ENCODE measurements at places on chromosomes 3 and 15.

DNA sequence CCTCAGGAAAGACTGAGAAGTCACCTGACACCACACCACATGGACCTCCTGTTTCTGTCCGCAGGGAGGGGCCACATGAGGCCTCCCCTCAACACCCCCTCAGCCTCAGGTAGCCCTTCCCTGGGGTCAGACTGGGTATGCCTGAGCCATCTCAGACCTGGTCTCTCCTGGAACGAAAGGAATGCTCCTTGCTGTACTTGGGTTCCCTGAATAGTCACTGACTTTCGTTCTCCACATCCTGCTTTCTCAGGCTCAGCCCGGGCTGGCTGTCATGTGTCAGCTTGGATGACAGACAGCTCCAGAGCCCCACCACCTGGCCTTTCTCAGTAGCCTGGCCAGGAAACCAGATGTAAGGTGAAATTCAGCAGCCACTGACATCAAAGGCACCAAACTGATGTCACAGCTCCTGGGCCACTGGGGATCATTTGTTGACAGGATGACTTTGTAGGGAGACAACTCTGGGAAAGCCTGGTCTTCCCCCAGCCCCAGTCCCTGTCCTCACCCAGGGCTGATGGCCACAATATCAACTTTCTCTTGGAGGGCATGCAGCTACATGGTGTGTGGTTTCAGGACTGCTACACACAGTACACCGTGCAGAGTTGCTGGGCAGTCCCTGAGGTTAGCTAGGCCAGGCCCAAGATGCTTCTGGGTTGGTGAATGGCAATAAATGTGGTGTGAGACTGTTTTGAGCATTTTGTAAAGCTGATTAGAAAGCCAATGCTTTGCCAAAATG is 141.4 kb upstream of the MRPS22 start:
- DNase-seq: no peak

DNA sequence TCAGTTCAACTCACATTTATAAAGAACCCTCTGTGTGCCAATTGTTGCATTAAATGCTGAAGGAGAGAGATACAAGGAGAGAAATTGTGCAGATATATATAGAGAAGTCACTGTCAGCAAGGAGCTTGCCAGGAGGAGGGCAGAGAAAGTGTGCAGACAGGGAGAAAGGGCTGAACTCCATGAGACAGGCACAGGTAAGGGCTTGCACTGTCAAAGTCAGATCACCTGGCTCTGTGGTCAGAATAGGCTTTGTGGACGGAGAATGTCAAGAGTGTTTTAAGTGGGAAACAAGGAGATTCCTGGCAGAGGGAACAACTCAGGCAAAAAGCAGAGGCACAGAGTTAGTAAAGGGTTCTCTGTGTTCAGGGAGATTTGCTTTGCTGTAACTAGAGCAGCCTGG is 303.0 kb upstream of the TPRG1 start:
- no peak for DNase-seq

GRCh38 chr3:18720543-18720942 is 295.4 kb upstream of the SATB1 start:
- DNase-seq: no peak

GRCh38 chr15:57457726-57458125 is 81.4 kb downstream of the CGNL1 start:
- DNase-seq: no peak

- DNase-seq: no peak
Observed at GRCh38 chr15:59791755-59792154, 102.6 kb upstream of the BNIP2 start.

GRCh38 chr3:189372243-189372642 is 200.5 kb downstream of the TPRG1 start:
- DNase-seq: no peak

- DNase-seq: no peak
Observed at GRCh38 chr15:64845183-64845611, 3.5 kb downstream of the PLEKHO2 start.

DNA sequence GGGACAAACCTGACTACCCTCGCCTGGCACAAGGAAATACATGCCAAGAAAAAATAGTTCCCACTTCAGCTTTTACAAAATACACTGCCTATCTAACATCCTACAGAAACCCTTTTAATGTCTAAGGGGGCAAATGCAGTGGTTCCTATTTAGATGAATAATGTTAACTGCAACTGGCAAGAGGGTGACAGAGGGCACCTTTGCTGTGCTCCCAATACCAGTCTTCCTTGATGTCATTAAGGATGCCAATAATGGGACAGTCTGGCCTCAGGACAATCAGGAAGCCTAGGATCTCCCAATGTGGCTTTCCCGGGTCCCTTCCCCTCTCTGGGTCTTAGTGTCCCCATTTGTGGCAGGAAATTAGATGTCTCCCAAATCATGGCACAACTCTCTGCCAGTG is 13.9 kb downstream of the CSRNP1 start:
- DNase-seq: no peak

- DNase-seq: no peak
Observed at GRCh38 chr3:120684896-120685295, 2.9 kb upstream of the HGD start.

- DNase-seq: no peak
Observed at GRCh38 chr3:172673210-172673679, 37.6 kb downstream of the NCEH1 start.

GRCh38 chr15:31985607-31986006 is 44.7 kb upstream of the CHRNA7 start:
- no peak for DNase-seq

GRCh38 chr15:60391722-60392315 is 6.0 kb downstream of the ANXA2 start:
- DNase-seq: no peak

DNA sequence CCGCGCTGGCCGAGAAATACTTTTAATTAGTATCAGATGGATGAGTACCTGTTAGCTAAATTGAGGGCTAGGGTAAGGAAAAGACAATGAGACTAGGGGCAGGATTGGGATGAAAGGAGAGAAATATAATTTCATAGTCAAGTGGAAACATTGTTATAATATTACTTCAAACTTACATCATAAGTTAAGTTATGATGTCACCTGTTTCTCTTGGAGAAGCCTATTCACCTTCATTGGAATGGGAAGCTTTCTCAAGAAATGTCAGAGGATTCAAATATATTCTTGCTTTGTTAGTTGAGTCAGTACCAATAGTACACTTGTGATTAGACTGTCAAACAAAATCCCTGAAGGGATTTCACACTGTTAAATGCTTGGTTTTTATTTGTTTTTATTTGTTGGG is 116.2 kb downstream of the NEO1 start:
- no peak for DNase-seq

- DNase-seq: no peak
Observed at GRCh38 chr3:56253941-56254665, 214.2 kb downstream of the ERC2 start.

GRCh38 chr3:141643391-141643790 is 94.7 kb upstream of the RNF7 start:
- DNase-seq: no peak

DNA sequence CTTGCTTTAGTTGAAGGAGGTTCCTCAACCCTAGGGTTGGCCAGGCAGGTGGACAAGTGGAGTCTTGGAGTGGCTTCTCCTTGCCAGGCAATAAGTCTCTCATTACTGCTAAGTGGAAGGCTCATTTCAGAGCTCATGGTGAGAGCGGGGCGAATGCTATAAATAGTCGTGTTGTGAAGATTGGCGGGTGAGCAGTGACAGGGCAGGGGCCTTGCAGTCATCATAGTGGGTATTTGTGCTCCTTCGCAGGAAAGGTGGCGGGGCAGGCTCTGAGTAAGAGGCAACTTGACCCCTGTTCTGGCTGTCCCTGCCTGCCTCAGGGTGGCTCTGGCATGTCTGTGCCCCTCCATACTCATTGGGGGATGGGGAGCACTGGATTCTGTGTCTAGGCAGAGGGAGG is 8.7 kb upstream of the GRM2 start:
- no peak for DNase-seq

- no peak for DNase-seq
Observed at GRCh38 chr3:98540346-98540745, 8.6 kb downstream of the GPR15 start.

GRCh38 chr15:50558012-50558411 is 11.5 kb upstream of the USP50 start:
- no peak for DNase-seq

DNA sequence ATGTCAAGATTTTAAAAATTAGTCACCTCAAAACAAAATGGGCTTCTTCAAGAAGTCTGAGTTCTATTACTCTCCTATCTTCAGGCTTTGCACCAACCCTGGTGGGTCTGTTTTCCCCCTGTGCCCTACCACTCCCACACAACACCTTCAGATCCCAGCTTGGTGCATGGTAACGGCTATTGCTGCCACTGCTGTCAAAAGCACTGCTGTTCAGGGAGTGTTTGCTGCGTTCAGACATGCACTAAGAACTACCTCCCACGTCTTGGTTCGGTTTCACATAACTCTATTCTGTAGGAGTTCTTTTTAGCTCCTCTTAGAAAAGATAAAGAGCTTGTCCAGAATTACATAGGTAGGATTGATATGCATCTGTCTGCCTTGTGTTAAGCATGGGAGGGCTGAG is 799.2 kb downstream of the NR2F2 start:
- no peak for DNase-seq

GRCh38 chr3:85313380-85313779 is 354.6 kb downstream of the CADM2 start:
- DNase-seq: no peak

GRCh38 chr15:27990521-27991515 is 108.3 kb downstream of the OCA2 start:
- no peak for DNase-seq

DNA sequence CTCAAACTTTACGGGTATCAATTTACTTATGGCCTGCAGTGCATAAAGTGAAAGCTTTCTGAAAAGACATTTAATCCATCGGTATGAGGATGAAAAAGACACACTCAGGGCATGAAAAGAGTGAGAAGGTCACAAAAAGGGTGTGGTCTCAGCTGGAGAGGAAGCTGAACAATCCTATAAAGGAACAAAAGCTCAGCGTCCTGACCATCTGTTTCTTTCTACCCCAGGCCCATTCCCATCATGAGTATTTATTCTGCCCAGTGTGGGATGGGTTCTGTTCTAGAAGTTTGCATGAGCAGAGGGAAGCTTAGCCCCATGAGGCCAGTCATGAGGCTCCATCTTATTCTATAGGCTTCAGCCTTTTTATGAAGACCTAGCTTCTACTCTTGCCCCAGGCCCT is 144.6 kb downstream of the LPP start:
- no peak for DNase-seq

DNA sequence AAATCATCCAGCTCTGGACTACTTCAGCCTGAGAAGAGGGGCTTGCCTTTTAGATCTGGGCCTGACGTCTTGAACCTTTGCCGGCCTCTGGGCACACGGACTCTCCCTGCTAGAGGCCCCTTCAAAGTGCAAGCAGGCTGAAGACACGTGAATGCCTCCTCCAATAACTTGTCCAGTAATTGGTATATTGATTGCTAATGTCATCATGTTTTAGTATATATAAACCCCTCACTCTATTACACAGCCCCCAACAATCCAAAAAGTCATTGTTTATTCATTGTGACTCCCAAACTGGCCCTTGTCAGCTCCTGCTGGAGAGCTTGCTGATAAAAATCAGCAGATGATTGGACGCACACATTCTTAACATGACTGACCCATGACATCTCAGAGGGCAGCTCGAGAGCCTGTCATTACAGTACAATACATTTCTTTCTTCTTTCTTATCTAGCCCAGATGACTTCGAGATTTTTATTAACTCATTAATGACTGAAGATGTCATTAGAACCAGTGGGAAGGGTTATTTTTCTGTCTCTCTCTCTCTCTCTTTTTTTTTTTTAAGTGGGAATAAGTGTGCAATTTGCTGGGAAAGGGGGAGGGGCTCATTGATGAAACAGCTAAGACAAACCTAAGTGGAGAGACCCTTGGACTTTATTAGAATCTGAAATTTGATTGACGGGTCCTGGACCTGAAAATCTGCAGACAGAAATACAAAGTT is 65.5 kb upstream of the NR2F2 start:
- no peak for DNase-seq

- DNase-seq: no peak
Observed at GRCh38 chr3:72343078-72343477, 505.2 kb downstream of the SHQ1 start.

GRCh38 chr15:63075984-63076713 is 33.6 kb downstream of the TPM1 start:
- no peak for DNase-seq

- DNase-seq: no peak
Observed at GRCh38 chr15:63971427-63971805, 74.9 kb downstream of the DAPK2 start.

- DNase-seq: no peak
Observed at GRCh38 chr15:95742256-95742655, 588.2 kb upstream of the NR2F2 start.

GRCh38 chr3:195226900-195227447 is 44.0 kb downstream of the XXYLT1 start:
- no peak for DNase-seq

DNA sequence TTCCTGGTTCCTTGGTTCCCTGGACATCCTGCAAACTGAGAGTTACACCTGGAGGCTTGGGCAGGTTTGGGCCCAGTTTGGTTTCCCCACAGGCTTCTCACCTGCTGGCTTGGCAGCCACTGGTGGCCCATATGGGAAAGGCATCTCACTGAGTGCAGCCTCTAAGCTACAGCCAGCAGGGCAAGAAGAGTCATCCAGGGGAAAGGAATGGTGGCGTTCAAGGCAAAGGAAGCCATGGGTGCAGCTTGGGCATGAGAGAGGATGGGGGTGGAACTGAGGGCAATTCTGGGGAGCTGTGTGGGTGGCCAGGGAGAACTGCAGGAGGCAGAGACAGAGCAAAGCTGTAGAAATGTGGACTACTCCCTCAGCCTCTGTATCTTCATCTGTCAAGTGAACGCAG is 106.4 kb downstream of the EPHB1 start:
- DNase-seq: no peak

Measured in naive thymus-derived CD8-positive, alpha-beta T cell (primary cell).